NCI-H1930 (cell line): ENCODE measurements at places on chromosomes 4 and X.

GRCh38 chrX:136714626-136715599 is 65.8 kb downstream of the ARHGEF6 start:
- DNase-seq, result no peak

- no peak for DNase-seq
Measured at GRCh38 chr4:116118221-116118620, 967.2 kb downstream of the TRAM1L1 start.

DNA sequence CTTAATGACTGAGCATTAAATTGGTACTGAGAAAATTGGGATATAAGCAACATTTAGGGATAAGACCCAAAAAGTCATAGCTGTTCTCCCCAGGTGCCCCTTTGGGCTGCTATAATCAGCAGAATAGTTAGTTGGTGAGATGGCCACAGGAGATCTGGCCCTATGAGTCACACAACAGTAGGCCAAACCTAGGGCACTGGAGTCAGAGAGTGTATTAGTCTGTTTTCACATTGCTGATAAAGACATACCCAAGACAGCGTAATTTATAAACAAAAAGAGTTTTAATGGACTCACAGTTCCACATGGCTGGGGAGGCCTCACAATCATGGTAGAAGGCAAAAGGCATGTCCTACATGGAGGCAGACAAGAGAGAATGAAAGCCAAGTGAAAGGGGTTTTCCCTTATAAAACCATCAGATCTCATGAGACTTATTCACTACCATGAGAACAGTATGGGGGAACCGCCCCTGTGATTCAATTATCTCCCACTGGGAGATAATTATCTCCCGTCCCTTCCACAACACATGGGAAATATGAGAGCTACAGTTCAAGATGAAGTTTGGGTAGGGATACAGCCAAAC is 338.3 kb upstream of the NR3C2 start:
- DNase-seq, result no peak

GRCh38 chr4:38366997-38367396 is 297.0 kb upstream of the KLF3 start:
- no peak for DNase-seq

DNA sequence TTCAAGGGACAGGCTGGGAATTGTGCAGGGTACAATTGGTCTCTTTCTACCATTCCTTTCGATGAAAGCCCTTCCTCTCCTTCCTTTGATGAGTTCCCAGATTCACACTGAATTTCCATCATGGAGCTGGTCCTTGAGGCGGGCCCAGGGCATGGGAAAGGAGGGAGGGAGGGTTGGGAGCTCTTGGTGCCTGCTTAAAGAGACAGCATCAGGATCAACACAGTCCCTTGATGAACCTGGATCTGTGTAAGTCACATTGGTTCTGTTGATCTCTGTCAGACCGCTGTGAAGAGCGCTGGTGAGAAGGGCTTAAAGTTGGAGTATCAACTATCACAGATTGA is 4.4 kb downstream of the PLP1 start:
- no peak for DNase-seq

- DNase-seq, result no peak
Measured at GRCh38 chr4:791898-792625, 33.9 kb downstream of the CPLX1 start.

- DNase-seq, result no peak
Measured at GRCh38 chrX:132004728-132005127, 18.4 kb upstream of the STK26 start.

DNA sequence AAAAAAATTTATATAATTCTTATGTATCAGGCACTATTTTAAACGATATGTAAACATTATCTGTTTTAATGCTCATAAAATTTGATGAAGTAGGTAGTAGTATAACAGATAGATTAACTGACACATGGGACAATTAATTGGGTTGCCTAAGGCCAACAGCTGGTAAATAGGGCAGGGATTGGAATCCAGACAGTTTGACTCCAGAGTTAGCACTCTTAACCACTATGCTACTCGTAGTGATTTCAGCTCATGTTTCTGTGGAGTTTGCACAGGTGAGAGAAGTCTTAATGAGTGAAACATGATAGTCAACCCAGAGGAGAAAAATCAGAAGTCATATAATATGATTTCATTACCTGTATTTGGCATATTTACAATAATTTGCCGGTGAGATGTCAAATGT is 126.0 kb upstream of the WDFY3 start:
- DNase-seq, result no peak

- no peak for DNase-seq
Measured at GRCh38 chrX:17409566-17410290, 34.7 kb downstream of the NHS start.

DNA sequence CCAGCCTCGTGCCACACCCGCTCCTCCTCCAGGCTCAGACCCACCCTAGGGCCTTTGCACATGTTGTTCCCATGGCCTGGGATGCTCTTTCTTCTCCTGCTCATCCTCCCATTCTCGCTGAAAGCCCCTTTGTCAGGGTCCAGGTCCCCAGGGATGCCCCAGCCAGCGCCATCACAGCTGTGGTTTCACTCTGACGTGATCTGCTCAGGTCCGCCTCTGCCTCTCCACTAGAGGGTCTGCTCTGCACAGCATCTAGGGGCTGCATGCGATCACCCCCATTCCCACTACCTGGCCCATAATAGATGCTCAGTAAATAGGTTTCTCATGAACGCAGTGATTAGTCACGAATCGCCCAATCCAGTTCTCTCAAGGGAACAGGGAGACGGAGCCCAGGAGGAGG is 222.5 kb downstream of the AFAP1 start:
- DNase-seq, result no peak

DNA sequence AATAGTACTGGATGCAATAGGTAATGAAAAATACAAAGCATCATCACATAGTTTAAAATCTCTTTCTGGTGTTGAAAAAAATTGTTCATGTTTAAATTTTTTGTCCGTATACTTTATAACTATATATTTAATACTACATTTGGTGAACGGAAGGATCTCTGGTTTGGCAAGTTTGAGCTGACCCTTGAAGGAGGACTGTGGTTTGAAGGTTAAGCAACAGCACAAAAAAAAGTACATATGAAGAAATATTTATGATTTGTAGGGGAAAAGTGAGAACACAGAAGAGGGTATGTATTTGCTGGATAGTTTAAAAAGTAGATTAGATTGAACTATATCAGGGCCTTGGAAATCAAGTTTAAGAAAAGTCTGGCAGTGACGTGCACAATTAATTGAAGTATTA is 13.3 kb downstream of the SRP72 start:
- no peak for DNase-seq

DNA sequence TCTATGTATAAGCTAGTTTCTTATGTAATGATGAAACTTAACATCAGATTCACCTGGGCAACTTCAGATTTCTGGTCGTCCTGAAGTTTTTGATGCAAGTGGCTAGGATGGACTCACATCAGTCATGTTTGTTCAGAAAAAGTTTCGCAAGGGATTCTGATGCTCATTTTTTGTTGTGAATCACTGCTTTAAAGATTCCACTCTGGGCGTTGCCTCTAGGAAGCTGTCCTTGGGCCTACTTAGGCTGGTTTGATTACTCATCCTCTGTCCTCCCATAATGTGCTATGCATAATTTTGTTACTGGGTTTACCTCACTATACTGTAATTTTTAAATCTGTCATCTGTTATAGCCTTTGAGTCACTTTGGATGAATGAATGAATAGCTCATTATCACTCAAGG is 30.8 kb downstream of the HERC3 start:
- no peak for DNase-seq

DNA sequence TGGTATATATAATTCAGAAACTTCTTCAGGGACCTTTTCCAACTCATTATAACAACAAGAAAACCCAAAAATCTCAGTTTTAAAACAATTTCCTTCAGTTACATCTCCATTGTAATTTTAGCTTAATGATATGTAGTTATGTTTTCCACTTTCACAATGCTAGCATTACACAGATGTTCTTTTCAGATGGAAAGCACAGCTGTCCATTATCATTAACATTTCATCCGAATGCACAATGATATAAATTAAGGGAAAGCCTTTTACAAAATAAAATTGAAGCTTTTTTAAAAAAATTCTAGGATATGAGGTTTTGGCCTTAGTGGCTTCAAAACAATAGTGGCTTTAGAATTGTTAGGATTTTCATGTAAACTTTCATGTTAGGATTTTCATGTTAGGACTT is 389.2 kb downstream of the ADAM29 start:
- DNase-seq, result no peak

GRCh38 chr4:10198365-10198764 is 81.8 kb upstream of the WDR1 start:
- DNase-seq, result no peak

GRCh38 chrX:22118161-22118830 is 86.2 kb downstream of the PHEX start:
- DNase-seq, result no peak

DNA sequence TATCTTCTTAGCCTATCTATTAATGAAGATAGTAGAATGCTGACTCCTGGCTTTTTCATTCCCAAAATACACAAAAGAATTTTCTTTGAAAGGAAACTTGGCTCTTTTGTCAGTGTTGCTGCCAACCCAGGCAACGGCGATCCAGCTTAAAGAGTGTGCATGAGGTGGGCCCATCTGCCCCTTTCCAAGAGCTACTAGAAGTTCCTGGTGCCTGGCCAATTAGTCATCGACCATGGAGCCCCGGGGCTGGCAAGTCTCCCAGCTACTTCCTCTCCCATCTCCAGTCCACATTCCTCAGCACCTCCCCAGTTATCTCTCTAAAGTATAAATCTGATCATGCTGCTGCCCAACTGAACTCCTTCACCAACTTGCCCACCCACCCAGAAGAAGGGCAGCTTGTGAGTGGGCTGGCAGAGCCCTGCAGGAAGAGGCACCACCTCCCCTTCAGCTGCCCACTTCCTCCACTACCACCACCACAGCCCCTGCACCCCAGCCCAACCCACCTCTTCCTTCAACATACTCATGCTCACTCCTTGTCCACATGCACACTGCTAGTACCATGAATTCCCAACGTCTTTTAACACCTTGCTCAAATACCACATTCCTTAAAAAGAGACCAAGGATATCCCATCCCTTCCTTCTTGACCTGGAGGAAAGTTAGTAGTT is 158.2 kb upstream of the MAP3K15 start:
- DNase-seq, result no peak

GRCh38 chrX:68789966-68790365 is 38.9 kb upstream of the EFNB1 start:
- DNase-seq, result no peak

GRCh38 chr4:821631-822030 is 4.3 kb downstream of the CPLX1 start:
- DNase-seq, result no peak

- no peak for DNase-seq
Measured at GRCh38 chr4:168337550-168337940, 19.0 kb upstream of the DDX60 start.

- no peak for DNase-seq
Measured at GRCh38 chr4:11475871-11476270, 47.2 kb upstream of the HS3ST1 start.

- no peak for DNase-seq
Measured at GRCh38 chr4:25624616-25625015, 31.0 kb upstream of the SLC34A2 start.
